A549 treated with RU486 at 1 μM for 4 hours (cell line): ENCODE measurements at places on chromosomes 11 and 22. TPM values are rescaled to one million over a fixed set of nuclear protein-coding genes. Genes with fewer than 3 reads are reported as not detected.

Gene FDXACB1
- 0.88 to 1.6 TPM (median 1.6 TPM) in 5 replicates for total RNA-seq

Gene SLC22A25
- not detected in 5 replicates for total RNA-seq

Gene HORMAD2
- not detected in 5 replicates for total RNA-seq

Gene F2
- 2.0 to 3.4 TPM (median 2.2 TPM) in 5 replicates for total RNA-seq

Gene NUP160
- 23.0 to 31.7 TPM (median 29.7 TPM) in 5 replicates for total RNA-seq

Gene PYGM
- total RNA-seq: 0.21 to 0.43 TPM (median 0.30 TPM) in 5 replicates

Gene GRIA4
- total RNA-seq: not detected in 5 replicates

Gene MAML2
- 2.0 to 3.1 TPM (median 2.5 TPM) in 5 replicates for total RNA-seq

Gene JAM3
- 3.8 to 4.6 TPM (median 4.3 TPM) in 5 replicates for total RNA-seq

Gene NOX4
- not detected in 5 replicates for total RNA-seq

Gene GANAB
- total RNA-seq: 241 to 274 TPM (median 257 TPM) in 5 replicates

Gene ANKK1
- 0.03 to 0.07 TPM in 2 of 5 replicates, not detected in the others for total RNA-seq

Gene EXPH5
- 0.02 to 0.06 TPM (median 0.04 TPM) in 4 of 5 replicates, not detected in the other for total RNA-seq

Gene RAG2
- not detected in 5 replicates for total RNA-seq

Gene RASL10A
- total RNA-seq: 0.16 to 0.35 TPM (median 0.16 TPM) in 3 of 5 replicates, not detected in the others

Gene OR8G5
- total RNA-seq: not detected in 5 replicates

Gene RAB36
- 6.7 to 8.1 TPM (median 8.0 TPM) in 5 replicates for total RNA-seq

Gene KBTBD4
- total RNA-seq: 16.6 to 19.1 TPM (median 18.0 TPM) in 5 replicates

Gene SLC17A6
- total RNA-seq: not detected in 5 replicates

Gene MUC5AC
- 1.9 to 4.0 TPM (median 3.4 TPM) in 5 replicates for total RNA-seq

Gene CDCA5
- 56.3 to 71.6 TPM (median 66.3 TPM) in 5 replicates for total RNA-seq

Gene MS4A4A
- not detected in 5 replicates for total RNA-seq

Gene UQCR10
- total RNA-seq: 111 to 128 TPM (median 124 TPM) in 5 replicates

Gene SMIM38
- 0.06 TPM in 1 of 5 replicates, not detected in the others for total RNA-seq

Gene OSM
- not detected in 5 replicates for total RNA-seq

Gene LRRC4C
- total RNA-seq: not detected in 5 replicates

Gene SCUBE1
- 0.05 to 0.31 TPM (median 0.12 TPM) in 5 replicates for total RNA-seq

Gene SMIM35
- not detected in 5 replicates for total RNA-seq

Gene MOV10L1
- total RNA-seq: not detected in 5 replicates

Gene CCDC89
- not detected in 5 replicates for total RNA-seq

Gene MPPED2
- total RNA-seq: not detected in 5 replicates

Gene C22orf42
- total RNA-seq: not detected in 5 replicates

Gene MUC6
- total RNA-seq: 0.01 TPM in 2 of 5 replicates, not detected in the others

Gene TYMP
- total RNA-seq: 10.8 to 21.9 TPM (median 18.6 TPM) in 5 replicates

Gene CHEK1
- total RNA-seq: 21.9 to 34.8 TPM (median 31.6 TPM) in 5 replicates

Gene GAL
- 12.6 to 22.8 TPM (median 19.1 TPM) in 5 replicates for total RNA-seq

Gene ALDH3B1
- 112 to 141 TPM (median 115 TPM) in 5 replicates for total RNA-seq

Gene OR10A2
- not detected in 5 replicates for total RNA-seq

Gene RIMBP3C
- 0.05 to 0.29 TPM (median 0.24 TPM) in 4 of 5 replicates, not detected in the other for total RNA-seq

Gene SLC6A5
- total RNA-seq: not detected in 5 replicates

Gene MIF
- total RNA-seq: 493 to 992 TPM (median 944 TPM) in 5 replicates

Gene TMPRSS13
- total RNA-seq: not detected in 5 replicates

Gene SGSM1
- total RNA-seq: 0.27 to 0.45 TPM (median 0.30 TPM) in 5 replicates

Gene SPDYC
- total RNA-seq: not detected in 5 replicates

Gene ZDHHC8
- total RNA-seq: 19.9 to 34.3 TPM (median 26.0 TPM) in 5 replicates

Gene AIFM3
- 1.0 to 4.8 TPM (median 3.3 TPM) in 5 replicates for total RNA-seq

Gene TUT1
- 11.5 to 15.8 TPM (median 13.0 TPM) in 5 replicates for total RNA-seq

Gene MLC1
- total RNA-seq: 0.05 to 0.06 TPM in 2 of 5 replicates, not detected in the others
